Glutamatergic neuron (in vitro differentiated cells): ENCODE measurements at places on chromosomes 3 and 15. TPM values are rescaled to one million over a fixed set of nuclear protein-coding genes. Genes with fewer than 3 reads are reported as not detected.

CYP11A1 gene
- not detected for total RNA-seq

MYLK gene
- total RNA-seq: 4.3 TPM

NR1I2 gene
- total RNA-seq: not detected

FANCD2 gene
- 7.0 TPM for total RNA-seq

MLF1 gene
- total RNA-seq: 16.8 TPM

OIP5 gene
- 1.5 TPM for total RNA-seq

MINAR1 gene
- total RNA-seq: 8.5 TPM

RTP3 gene
- total RNA-seq: not detected

SUCNR1 gene
- total RNA-seq: not detected

TMC3 gene
- not detected for total RNA-seq

IMPG2 gene
- total RNA-seq: 2.4 TPM

SLC12A1 gene
- total RNA-seq: not detected

CHRD gene
- total RNA-seq: 47.1 TPM

ATP13A3 gene
- 41.6 TPM for total RNA-seq

KLHL6 gene
- not detected for total RNA-seq

GALNT15 gene
- 0.39 TPM for total RNA-seq

PEAK1 gene
- 110 TPM for total RNA-seq

SPTSSB gene
- 1.9 TPM for total RNA-seq

SH2D7 gene
- not detected for total RNA-seq
